Activated CD8-positive, alpha-beta T cell treated with anti-CD3 and anti-CD28 coated beads, Interleukin-2, amount 10 ng/mL, durations not matched to agents 7 days and 5 days (primary cell): ENCODE measurements at places on chromosomes 1 and 21.

DNA sequence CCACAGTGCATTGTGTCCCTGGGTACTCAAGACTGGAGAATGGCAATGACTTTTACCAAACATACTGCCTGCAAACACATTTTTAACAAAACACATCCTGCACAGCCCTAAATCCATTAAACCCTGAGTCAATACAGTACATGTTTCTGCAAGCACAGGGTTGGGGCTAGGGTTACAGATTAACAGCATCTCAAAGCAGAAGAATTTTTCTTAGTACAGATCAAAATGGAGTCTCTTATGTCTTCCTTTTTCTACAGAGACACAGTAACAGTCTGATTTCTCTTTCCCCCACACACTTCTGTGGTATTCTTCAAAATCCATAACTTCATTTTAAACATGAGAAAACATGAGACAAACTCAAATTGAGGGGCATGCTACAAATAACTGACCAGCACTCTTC is 13.9 kb downstream of the BMP8A start:
- no peak for DNase-seq

- no peak for DNase-seq
These were observed 30.5 kb upstream of the CAMSAP2 start for GRCh38 chr1:200708161-200708560.

GRCh38 chr1:24872061-24872850 is 57.8 kb downstream of the RUNX3 start:
- no peak for DNase-seq

GRCh38 chr1:155910621-155911121 is 478 bp downstream of the RIT1 start:
- DNase-seq: peak; percentile 29

GRCh38 chr1:110424699-110425611 is 17.5 kb upstream of the LAMTOR5 start:
- no peak for DNase-seq

GRCh38 chr1:167518331-167518700 is at the start of gene CD247:
TSS of gene CD247 (minus strand) at chr1:167518529. CDS start at chr1:167518465, 64 bp downstream.
- DNase-seq: peak; percentile 89

GRCh38 chr1:220826729-220827128 is 40.0 kb downstream of the MTARC1 start:
- no peak for DNase-seq

DNA sequence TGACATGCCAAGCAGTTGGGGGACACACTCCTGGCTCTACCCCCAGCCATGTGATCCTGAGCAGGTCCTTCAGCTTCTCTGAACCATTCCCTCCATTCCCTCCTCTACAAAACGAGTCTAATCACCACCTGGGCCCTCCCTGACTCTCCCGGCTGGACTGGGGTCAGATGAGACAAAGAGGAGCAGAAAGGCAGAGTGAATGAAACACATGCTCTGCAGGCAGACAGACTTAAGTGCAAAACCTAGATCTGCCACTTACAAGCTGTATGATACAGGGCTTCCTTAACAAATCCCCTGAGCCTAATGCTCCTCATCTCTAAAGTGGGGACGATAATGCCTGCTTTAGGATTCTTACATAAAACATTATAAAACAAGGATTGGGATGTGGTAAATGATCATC is 17.3 kb downstream of the RIMS3 start:
- DNase-seq: no peak

DNA sequence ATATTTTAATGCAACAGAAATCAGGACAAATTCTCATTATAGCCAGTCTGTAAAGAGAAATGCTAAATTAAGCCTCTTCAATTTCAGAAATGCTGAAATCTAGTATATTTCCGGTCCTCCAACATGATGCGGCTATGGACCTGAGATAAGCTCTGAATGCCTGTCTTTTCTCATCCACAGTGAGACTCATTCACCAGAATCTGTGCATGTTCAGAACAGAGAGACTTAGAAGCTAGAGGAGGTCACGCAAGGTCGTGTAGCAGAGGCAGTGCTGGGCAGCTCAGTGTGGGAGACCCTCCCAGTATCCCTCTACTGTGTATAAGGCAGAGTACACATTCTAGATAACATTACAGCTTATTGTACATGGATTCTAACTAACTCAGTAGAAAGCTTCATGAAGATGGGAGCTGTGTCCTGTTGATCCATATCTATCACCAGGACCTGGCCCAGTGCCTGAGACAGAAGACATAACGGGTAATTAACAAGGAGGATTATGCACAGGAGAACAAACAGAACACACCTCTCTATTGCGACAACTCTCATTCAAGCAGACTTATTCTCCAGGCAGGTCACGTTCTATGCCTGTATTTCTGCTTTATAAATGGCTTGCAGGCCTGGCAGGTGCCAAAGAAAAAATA is 97.0 kb upstream of the COA6 start:
- DNase-seq: no peak

DNA sequence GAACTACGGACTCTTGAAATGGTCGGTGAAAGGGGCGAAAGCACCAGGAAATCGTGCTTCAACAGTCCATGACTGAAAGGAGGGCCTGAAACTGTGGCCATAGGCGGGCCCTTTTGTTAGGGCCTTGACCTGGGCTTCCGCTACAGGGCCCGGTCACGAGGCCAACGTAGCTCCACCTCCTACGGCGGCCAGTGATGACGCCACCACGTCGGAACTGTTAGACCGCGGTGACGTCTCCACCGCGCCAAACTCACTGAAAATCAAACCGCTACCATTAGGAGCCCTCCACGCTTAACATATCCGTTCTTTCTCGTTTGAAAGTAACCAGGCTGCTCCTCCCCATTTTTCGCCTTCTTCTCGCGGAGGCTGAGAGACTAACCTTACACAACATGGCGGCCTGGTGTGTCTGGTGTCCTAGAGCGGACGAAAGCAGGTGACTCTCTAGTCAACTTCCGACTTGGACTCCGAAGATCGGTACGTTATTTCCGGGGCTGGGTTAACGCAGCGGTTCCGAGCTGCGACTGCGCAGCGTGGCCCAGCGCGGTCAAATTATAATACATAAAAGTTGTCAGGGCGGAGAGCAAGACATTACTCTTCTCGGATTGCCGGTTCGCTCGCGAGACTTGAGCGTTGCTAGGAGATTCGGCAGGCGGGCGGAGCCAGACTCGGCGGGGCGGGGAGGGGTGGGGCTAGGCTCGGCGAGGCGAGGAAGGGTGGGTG is 371 bp upstream of the CACYBP start:
- peak; percentile 98 for DNase-seq

DNA sequence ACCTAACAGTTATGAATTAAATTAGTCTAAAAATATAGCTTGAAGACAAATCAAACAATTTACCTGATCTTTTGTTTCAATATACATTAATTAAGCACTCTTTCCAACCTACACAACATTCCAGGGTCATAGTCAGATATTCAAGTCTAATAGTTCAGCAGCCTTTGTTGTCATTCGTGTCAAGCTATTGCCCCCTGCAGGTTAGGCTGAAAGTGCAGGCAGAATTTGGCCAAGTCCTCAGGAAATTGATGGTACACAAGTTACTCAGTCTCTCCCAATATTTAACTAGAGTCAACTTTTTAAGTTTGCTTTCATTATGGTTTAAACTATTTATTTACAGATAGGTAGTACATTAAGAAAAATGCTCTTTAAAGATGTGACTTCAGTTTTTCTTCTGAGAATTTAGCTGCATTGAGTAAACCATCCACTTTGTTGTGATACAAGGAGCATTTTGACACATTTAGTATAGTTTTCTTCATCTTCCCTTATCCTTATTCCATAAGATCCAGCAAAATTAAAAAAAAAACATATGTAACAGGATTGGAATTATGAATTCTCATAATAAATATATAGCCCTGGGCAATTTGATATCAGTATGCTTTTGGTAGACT is 130.3 kb upstream of the DPYD start:
- peak; percentile 81 for DNase-seq

DNA sequence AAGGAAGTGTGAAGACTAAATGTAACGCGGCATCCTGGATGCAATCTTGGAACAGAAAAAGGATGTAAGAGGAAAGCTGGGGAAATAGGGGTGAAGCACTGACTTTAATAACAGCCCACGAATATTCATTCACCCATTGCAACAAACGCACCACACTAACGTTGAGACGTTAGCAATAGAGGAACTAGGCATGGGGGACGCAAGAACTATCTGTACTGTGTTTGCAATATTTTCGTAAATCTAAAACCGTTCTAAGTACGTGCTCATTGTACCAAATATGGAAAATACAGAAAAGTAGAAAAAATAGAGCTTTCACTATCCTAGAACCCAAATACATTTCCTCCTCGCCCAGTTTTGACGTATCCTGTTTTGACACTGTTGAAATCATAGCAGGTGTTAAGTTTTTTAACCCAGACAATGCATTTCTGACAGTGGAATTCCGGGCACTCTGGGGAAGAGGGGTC is 3.9 kb downstream of the LAPTM5 start:
- no peak for DNase-seq

DNA sequence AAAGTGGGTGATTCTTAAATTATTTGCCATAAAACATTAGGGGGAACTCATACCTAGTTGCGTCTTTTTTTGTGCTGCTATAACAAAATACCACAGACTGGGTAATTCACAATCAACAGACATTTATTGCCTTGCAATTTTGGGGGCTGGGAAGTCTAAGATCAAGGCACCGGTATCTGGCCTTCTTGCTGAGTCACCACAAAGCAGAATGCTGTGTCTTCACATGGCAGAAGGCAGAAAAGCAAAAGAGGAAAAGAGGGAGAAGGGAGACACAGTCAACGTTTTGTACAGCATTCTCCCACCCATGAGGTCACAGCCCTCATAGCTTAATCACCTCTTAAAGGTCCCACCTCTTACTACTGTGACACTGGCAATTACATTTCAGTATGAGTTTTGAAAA is 291.0 kb downstream of the CHRM3 start:
- DNase-seq: no peak

DNA sequence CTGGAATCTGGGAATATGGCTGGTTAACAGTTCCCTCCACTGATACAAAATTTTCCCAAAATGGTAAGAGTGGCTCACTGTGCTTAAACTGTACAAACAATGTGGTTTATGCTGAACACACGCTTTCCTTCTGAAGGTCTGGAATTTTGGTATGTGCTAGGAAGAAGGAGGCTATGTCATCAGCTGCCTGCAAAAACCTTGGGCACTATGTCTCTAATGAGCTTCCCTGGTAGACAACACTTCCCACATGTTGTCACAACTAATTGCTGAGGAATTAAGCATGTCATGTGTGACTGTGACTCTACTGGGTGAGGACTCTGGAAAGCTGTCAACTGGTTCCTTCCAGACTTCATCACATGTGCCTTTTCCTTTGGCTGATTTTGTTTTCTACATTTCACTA is 29.2 kb downstream of the IPP start:
- DNase-seq: no peak

DNA sequence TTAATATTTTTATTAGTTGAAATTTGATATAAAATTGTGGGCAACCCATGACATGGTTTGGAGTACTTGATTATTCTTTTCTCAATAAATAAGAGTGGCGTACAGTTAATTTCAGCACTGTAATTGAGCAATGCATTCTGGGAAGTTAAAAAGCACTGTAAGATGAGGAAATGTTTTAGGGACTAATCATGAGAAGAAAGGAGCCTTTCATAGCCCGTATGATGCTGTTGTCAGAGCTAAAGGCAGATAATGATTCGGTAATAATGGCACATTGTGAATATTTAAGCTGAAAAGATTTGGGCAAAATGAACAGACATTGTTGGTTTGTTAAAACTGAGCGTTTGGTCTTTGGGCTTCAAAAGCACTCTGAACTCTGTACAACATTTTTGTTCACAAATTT is 139.3 kb downstream of the NFIA start:
- DNase-seq: no peak

GRCh38 chr1:232376632-232377493 is 253.1 kb downstream of the SIPA1L2 start:
- DNase-seq: no peak

DNA sequence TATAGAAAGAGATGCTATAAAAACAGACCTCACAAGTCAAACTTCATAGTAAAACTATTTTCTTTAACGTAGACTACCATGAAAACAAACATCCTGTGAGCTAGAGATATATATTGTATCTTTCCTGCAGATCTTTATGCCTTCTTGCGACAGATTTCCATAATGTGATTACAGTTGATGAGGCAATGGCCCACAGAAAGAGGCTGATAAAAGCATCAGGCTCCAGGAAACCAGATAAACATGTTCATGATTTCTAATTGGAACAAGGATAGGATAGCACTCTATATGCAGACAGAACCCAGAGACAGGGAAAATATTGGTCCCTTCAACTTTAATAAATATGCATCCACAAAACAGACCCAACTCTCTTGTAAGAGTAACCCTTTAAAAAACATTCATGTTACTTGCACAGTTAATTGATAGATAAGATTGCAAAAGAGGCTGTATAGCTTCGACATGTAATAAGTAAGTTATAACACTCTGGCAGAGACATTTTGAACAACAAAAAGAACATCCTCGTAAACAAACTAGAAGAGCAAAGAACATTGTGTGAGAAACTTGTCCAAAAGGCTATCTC is 329.4 kb downstream of the AGBL4 start:
- DNase-seq: no peak

GRCh38 chr1:169201084-169201619 is 94.7 kb downstream of the ATP1B1 start:
- DNase-seq: no peak

DNA sequence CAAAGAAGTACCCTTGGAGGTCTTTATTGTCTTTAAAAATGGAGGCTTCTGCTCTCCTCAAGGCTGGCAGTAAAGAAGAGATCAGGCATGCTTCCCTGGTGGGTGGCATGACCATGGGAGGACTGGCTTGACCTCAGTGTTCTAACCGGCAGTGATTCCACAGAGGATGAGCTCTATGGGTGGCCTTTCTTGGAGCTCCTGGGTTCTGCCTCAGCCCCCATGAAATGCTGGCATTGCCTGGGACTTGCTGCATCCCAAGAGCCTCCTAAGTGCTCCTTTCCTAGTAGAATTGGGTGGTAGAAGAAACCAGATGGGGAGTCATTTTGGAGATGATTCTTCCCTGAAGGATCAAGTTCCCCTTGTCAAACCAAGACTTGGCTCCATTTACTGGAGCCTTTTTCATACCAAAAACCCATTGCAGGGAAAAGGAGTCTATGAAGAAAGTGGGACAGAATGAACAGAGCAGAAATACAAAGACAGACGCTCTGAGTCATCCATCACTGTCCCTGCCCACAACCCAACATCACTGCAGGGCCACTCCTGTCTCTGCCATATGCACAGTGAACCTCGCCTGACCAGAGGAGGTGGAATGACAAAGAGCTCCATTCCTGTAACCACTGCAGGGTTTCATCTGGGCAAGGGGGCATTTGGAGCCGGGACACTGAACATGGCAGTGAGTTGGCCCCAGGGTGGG is 42.4 kb downstream of the RIMS3 start:
- DNase-seq: no peak

- DNase-seq: no peak
These were observed 22.0 kb downstream of the SLC37A1 start for GRCh38 chr21:42535602-42536171.

GRCh38 chr1:112527266-112528010 is 18.7 kb downstream of the WNT2B start:
- DNase-seq: no peak
